ENCODE measurements at places on chromosomes 6 and 20.

- DNase-seq, result no peak
Observed at GRCh38 chr6:170163405-170164170, 127.3 kb downstream of the DLL1 start.

DNA sequence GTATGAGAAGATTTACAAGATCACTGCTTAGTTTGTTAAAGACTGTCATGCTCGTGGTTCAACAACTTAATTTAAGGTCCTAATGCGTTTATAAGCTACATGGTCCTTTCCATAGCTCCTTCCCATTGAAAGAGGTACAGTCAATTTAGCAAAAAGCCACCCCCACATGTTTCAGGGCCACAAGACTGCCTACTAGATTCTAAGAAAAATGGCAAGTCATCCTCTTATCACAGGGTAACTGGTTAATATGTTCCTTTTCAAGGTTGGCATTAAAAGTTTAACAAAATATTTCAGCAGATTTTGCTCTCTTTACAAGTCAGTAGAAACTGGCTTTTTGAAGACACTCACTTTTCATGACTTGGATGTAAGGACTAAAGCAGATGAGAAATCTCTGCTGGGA is 15.7 kb downstream of the GSTA3 start:
- no peak for DNase-seq

DNA sequence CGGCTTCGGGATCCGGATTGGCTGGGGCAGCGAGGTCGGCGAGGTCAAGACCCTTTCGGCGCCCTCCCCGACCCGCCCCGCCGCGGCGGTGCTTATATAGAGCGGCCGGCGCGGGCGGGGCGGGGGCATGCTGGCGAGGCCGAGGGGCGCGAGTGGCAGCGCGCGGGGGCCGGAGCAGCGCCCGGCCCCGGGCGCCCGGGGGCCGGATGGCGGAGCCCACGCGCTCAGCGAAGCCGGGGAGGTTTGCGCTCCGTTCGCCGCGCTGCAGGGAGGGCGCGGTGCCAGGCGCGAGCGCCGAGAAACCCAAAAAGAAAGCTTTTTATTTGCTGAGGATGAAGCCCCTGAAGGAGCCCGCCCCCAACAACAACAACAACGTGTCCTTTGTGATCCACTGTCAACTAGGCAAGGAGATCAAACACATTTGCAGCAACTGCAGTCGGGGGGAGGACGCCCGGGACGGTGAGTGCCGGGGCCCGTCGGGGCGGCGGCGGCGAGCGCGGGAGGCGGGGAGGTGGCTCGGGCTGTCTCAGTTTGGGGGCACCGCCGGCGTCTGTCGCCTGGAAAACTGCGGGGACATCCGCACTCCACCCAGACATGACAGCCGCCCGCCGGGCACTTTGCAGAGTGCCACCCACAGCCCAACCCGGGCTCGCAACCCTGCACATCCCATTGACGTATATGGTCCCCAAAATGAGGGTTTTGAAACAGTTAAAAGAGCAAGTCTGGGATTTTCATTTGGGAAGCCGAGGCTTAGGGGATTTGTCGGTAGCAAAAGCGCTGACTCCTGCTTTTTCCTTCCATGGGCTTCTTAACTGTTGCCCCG is 297.3 kb downstream of the PHACTR1 start:
- DNase-seq, result no peak

- DNase-seq, result no peak
Observed at GRCh38 chr20:61437280-61438206, 185.5 kb downstream of the CDH4 start.

DNA sequence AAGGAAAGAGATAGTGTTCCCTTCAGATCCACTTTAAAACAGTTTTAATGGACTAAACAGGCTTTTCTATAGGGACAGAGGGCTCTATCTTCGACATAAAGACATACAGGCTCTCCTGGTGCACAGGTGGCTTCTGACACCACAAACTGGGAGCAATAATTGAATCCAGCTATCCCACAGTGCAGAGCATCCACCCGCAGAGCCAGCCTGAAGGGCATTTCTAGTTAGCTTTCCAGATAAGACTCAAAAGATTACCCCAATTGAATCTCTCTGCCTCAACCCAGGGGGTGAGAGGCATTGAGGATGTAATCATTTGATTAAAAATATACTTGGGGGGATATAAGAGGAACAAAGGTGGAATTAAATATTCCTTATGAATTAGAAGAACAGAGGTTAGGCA is 64.8 kb upstream of the BEND3 start:
- DNase-seq, result no peak

DNA sequence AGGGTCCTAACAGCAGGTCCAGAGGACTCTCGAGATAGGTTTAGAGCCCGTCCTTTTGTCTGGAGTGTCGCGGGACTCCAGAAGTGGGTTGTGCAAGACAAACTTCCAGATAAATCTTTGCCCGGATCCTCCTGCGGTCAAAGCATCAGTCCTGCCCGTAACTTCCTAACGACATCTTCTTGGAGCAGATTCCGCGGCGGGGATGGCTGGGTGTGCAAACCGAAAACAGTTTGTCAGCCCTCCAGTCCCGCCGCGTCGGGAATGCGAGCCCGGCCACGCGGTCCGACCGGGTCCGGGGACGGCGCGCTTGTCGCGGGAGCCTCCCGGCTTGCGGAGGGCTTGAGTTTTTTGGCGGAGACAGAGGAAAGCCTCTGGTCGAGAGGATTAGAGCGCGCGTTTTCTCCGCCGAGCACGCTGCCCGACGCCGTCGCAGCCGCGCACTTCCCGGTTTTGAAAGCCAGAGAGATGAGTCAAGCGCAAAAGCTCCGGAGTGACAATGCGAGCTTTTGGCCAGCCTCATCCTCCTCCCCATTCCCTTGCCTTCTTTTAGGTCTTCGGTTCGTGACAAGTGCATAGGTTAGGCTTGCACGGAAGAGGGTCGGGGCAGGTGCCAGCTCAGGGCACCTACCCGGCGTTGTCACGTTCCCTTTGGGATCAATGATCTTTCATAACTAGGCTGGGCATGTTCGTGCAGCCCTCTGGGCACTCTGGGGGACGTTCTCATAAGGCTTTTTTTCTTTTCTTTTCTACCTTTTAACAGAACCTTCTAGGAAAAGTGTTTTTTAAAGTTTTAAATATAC is 91.3 kb upstream of the PRDM1 start:
- peak; percentile 68 for DNase-seq

- peak; percentile 18 for DNase-seq
Observed at GRCh38 chr20:33811776-33812151, 616 bp downstream of the CHMP4B start.

DNA sequence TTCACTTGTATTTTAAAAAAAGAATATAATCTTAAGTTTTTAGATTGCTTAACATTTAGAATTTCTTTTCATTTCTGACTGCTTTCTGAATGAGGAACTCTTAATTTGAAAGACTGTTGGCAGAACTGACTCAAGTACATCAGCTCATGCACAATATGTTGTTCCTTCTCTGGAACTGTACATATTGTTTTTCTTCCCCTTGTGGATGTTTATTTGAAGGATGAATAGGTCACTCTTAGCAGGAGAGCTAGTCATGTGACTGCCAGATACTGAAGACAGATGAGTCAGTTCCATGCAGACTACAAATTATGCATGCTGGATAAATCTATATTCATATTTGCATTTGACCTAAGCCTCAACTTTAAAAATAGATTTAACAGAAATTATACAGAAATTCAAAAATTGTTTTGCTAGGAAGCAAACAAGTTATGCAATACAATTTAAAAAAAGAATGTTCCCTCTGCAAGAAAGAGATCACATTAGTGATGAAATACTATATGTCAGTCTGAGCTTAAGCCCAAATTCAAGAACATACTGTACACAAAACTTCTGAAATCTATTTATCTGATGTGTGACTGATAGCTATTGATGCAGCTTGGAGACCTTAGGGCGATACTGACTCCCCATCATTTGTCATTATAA is 1274.9 kb upstream of the GJE1 start:
- no peak for DNase-seq

DNA sequence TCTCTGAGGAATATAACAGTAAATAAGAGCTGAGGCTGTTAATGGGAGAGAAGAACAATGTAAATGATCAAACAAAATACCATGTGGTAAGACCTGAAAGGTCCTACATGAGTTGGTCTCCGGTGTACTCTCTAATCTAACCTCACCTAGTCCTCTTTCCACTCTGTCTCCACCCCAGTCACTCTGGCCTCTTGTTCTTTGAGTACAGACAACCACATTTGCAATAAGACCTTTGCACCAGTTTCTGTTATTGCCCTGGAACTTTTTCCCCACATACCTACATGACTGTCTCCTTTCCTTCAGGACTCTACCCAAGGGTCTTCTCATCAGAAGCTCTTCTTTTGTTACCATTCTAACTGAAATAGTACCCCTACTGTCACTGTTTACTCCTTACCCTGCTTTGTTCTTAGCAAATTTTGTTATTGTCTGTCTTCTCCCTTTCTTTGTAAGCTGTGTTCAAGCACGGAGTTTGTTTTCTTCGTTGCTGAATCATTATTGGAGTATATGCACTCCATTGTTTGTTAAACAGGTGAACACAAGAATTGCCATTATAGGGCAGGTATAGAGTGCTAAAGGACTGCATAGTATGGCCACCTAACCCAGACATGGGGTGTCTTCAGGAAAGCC is 37.3 kb downstream of the MAPK14 start:
- DNase-seq, result no peak

- peak; percentile 18 for DNase-seq
Observed at GRCh38 chr6:1786455-1787453, 177.0 kb downstream of the FOXC1 start.

DNA sequence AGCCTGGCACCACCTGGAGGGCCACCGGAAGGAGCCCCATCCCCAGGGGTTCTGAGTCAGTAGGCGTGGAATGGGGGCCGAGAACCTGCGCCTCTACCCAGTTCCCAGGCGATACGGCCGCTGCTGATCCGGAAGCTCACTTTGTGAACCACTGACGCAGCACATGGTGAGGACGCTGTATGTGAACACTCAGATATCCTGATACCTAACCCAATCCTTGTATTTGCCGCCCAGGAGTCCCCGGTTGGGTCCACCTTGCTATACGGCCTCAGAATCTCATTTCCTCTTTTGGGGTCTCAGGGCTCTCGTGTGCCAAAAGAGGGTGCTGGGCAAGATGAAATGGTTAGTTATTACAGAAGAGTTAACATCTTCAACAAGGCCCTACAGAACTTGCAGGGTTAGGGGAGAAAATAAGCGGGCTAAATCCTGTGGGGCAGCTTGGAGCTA is 604 bp upstream of the RAB5IF start:
- peak; percentile 71 for DNase-seq

GRCh38 chr6:148309301-148309700 is 33.3 kb upstream of the SASH1 start:
- DNase-seq, result no peak

- no peak for DNase-seq
Observed at GRCh38 chr6:112252571-112253497, 1.5 kb downstream of the LAMA4 start.

DNA sequence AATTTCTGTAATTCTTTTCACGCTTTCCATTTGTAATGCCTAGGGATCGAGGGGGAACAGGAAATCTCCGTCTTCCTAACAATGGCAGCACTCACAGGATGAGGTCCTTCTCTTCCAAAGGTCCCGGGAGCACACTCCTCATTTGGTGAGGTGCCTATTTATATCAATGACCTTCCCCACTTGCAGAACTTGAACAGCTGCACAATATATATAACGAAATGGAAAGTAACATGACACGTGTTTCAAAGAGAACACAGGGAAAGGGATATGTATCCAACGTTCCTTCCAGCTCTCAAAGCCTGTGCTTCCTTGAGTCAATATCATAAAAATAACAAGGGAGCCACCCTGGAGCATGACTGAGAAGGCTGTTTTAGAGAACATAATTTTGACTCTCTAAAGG is 78.6 kb upstream of the RBM24 start:
- DNase-seq, result no peak

- DNase-seq, result no peak
Observed at GRCh38 chr6:17865798-17866725, 121.4 kb downstream of the KIF13A start.

DNA sequence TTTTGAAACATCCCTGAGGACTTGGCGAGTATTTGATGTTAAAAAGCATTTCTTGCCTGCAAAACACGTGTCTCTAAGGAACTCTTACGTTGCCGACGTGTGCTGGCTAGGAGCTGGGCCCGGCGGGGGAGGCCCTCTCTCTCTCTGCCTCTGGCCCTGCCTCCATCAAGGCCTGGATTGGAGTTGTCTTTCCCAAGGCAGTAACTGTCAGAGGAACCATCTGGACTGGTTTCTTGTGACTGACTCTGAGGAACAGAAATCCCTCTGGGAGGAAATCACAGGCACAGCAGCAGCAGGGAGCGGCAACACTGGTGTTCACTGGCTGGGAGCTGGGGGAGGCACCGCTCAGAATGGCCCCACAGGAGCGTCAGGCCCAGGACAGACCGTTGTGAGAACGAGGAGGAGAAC is 244.2 kb downstream of the NRN1 start:
- no peak for DNase-seq

DNA sequence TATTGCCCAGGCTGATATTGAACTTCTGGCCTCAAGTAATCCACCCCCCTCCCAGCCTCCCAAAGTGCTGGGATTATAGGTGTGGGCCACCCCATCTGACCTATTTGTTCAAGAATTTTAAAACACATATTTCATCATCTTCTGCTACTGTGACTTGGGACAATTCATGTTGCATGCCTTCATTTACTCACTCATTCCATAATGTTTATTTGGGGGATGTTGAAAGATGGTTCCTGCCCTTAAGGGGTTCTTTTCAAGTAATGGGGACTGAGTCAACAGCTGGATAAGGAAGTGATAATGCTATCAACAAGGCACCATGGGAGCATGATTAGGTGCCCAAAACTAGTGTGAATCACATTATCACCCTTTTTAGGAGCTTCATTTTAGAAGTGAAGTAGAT is 62.0 kb downstream of the CRYBG1 start:
- no peak for DNase-seq

DNA sequence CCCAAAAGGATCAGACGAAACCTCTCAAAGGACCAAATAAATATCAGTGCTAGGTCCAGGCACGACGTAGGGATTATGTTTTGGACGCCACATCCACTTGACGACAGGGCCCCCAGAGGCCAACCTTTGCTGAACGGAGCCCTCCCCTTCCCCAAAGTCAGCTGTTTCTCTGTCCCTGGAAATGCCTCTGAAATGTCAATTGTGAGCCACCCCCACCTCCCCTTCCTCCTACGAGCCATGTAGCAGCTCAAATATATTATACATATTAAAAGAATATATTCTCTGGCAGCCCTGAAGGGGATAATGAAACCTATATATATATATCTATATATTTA is 39.6 kb upstream of the BLCAP start:
- DNase-seq, result no peak
